Osteoblast (primary cell): ENCODE measurements at places on chromosomes 3 and 15.

DNA sequence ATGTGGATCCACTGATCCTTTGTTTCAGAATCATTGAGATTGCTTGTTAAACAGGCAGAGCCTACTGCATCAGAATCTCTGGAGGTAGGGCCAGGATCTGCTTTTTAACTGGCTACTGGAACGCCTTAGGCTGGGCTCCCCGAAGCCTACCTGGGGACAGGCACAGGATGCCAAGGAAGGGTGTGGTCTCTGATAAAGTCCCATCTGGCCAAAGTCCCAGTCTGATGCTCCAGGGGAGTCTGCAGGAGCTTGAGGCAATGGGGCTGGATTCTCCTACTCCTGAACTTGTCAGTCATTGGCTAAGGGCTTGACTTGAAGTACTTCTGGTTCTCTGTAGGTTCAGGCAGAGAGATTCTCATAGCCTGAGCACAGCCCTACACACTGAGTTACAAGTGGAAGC is 22.4 kb upstream of the CCK start:
- DNase-seq = no peak

GRCh38 chr3:9727743-9728142 is 3.8 kb upstream of the BRPF1 start:
- no peak for DNase-seq

GRCh38 chr15:29090617-29091466 is 178.8 kb downstream of the NSMCE3 start:
- no peak for DNase-seq

- DNase-seq = no peak
These were observed 1146.7 kb downstream of the IGSF11 start for GRCh38 chr3:117887901-117888300.

DNA sequence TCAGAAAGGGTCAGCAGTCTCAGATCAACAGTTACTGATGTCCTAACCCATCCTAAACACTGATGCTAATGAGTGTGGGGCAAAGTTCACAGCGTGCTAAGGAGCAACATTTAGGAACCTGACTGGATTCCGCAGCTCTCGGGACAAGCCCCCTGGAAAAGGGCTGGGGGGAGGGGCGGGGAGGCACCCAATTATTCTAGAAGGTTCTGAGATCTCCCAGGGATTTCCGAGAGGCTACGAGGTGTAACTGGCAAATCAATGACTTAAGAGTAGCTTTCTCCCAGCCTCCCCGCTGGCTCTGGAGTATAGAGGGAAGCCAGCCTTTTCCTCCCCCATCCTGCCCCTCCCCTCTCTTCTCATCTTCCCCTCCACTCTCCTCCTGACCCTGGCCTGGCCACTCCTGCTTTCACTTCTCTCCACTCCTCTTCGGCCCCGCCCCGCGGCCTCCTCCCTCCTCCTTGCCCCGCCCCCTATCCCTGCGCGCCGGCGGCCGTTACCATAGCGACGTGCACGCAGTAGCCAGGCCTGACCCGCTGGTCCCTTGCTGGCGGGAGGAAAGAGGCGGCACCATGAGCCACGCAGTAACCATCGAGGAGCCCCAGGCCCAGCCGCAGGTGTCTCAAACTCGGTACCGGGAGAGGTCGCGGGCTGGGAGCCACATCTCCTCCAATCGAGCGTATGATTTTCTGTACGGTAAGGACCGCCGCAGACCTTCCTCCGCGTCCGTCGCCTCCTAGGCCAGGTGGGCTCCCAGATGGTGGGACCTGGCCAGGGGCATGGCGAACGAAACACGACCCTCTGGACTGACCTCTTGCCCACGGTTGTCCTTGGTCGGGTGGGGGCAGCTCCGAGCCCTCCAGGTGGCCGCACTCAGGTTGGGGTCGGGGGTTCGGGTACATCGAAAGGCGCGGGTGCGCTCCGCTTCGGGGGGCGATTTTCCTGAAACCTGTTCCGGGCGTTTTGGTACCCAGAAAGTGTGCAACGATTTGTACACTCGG is at the start of gene CFAP91:
TSS of gene CFAP91 (plus strand) at position 493 of the 998 bp plus-strand sequence. CDS start at position 570, 77 bp downstream.
- peak; percentile 96 for DNase-seq
